ENCODE measurements at places on chromosomes 5 and 9. TPM values are rescaled to one million over a fixed set of nuclear protein-coding genes. Genes with fewer than 3 reads are reported as not detected.
A peak's percentile ranks its signal among the peaks of the same experiment; 100 is the strongest.

URM1 gene
- total RNA-seq, result 56.4 TPM

GRCh38 chr5:37988454-37989046 lies 148.7 kb upstream of the GDNF start:
- no peak for DNase-seq

GRIN1 gene
- total RNA-seq, result 0.17 TPM

DNA sequence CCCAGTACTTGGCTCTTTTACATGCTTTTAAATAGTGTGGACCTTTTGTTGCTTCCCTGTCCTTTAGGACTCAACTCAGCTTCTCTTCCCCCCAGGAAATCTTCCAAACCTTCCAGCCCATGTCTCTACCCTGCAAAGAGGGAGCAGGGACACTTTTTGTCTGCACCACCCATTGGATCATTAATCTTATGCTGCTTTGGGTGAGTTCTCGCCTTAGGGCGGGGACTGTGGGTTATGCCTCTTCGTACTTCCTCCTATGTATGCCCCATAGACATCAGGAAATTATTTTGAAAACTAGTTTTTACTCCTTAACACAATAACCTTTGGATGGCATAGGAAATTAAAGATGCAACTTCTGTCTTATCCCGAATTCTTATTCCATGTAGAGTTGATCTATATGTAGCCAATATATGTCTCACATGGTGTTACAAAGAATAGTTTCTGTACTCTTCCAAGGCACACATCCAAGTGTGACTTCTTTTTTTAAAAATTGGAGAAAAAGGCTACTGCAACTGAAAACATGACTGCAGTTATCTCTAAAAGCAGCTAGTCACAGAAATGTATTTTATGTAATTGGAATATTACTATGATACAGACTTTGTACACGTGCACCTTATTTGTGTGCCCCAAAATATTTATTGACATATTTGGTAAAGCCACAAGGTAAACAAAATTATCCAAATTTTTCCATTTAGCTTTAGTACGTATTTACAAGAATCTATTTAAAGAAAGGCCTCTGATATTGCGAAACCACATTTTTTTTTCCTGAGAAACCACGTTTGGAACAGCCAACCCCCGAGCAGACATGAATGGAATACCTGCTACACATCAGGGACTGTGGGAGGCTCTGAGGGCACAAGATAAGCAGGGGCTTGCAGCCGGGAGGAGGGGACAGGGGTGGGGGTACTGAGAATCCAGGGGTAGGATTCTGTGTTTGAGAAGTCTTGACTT lies 133.6 kb downstream of the WDR41 start:
- no peak for DNase-seq

NPR3 gene
- total RNA-seq, result 10.0 TPM

- DNase-seq, result no peak
Observed at GRCh38 chr5:44412286-44412685, 23.1 kb upstream of the FGF10 start.

DNA sequence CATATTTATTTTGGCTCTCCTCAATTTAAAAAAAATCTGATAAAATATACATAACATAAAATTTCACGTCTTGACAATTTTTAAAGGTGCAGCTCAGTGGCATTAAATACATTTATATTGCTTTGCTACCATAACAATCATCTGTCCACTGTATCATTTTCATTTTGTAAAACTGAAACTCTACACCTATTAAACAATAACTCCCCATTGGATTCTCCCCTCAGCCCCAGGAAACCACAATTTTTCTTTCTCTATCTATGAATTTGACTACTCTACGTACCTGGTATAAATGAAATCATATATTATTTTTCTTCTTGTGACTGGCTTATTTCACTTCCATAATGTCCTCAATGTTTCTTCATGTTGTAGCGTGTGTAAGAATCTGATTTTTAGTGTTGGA lies 563.5 kb downstream of the PRR16 start:
- DNase-seq, result no peak

DNA sequence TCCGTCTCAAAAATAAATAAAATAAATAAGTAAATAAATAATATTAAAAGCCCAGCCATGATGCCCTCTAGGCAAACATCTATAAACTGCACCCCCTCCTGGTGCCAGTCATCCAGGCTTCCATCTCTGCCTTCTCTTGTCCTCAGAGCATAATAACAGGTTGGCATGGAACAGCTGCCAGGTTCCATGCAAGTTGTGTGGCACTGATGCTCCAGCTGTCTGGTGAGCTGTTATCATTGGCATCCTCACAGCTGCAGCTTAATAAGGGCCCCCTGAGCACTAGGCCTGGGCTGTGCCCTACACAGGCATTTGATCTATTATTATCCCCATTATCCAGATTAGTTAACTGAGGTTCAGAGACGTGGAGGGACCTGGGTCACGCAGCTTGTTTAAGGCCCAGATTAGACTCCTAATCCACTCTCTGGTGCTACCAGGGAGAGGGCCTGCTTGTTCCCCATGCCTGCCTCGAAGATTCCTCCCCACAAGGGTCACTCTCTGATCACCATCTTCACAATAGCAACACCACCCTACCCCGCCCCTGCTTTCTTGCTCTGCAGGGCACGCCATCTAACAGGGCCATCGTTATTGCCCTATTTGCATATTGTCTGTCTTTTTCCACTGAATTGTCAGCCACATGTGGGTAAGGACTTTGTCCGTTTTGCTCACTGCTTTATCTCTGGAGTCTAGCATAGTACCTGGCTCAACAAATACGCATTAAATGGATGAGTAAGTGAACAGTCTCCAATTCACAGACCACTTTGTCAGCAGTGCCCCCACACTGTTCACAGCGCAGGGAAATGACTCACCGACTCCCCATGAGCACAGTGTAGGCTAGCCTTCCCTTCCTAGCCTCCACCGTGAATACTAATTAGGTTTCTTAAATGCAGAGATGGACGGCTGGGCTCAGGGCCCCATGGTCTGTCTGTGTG lies 1.5 kb upstream of the DNM1 start:
- DNase-seq, result no peak

DNA sequence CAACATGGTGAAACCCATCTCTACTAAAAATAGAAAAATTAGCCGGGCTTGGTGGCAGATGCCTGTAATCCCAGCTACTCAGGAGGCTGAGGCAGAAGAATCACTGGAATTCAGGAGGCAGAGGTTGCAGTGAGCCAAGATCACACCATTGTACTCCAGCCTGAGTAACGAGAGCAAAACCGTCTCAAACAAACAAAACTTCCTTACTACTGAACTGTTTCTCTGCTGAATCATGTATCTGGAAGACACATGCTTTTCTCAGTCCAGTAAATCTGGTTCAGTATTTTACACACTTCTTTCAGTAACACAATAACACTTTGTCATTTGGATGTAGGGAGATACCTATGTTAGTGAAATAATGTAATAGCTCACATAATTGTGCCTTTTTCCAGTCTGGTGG lies 7.9 kb downstream of the TRMT10B start:
- DNase-seq, result no peak

GABRA6 gene
- not detected for total RNA-seq

DNA sequence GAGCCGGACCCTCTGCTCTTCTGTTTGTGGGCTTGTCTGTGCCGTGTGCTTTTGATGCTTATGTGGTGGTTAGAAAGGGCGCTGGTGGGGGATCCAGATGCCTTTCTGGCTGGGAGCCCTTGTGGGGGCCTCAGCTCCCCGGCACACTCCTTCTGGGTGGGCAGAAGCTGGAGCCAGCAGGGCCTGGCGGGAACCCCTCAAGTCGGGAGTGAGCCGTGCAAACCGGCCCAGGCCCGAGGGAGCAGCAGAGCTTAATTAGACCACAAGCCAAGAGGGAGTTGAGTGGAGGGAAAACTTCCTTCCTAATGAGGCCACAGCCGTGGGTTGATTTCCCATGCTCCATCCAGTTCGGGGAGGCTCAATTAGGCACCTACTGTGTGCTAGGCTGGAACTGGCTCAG lies 76.0 kb upstream of the RNU6ATAC start:
- DNase-seq, result no peak

IL4 gene
- not detected for total RNA-seq

KIF4B gene
- not detected for total RNA-seq

DNA sequence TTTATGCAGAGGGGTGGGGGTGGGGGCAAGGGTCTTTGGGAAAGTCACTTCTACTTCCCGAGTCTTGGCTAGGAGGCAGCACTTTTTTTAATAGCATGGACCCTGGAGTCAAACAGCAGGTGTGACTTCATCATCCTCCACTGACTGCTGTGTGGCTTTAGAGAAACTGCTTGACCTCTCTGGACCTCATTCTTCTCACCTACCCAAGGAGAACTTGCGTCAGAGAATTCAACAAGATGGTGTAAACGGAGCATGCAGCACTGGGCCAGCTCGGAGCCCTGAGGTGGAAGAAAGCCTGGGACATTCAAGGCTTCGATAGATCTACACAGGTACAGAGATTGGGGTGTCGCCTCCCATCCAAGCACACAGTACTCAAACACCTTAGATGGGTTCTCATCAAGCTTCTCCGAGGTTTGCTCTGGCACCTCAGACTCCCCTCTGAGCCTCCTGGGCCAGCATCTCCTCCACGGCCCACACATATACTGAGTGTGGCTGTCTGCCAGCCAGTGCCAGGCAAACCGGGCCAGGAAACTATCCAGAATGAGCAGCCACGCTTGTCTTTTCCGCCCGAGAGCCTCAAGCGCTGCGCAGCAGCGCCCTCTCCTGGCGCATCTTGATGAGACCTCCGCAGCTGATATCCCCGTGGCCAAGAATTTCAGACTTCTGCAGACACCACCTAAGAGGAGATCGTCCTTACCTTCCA lies 4.6 kb upstream of the SLC25A48 start:
- DNase-seq, result peak; percentile 90

SPINK4 gene
- not detected for total RNA-seq

GRCh38 chr5:103295424-103295823 lies 36.9 kb downstream of the MACIR start:
- DNase-seq, result no peak

DNA sequence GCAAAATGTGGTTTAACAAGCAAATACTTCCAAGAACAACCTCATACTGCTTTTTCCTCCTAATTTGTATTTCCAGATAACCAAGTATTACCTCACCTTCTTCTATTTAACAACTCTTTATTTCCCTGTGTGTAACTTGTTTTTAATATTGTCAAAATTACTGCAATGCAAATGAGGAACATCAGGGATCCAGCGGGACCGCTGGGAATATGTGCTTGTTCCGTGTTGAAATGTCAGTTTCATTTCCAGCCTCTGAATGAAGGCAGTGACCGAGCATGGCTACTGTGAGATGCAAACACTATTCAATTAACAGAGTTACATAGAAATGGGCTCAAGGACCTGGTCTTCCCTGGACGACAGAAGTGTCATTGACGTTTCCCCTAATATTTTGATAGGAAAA lies 110.8 kb upstream of the CTSL start:
- DNase-seq, result no peak

PHF24 gene
- 0.74 TPM for total RNA-seq

GRCh38 chr9:70927530-70927929 lies 193.9 kb downstream of the TRPM3 start:
- no peak for DNase-seq

OR13C2 gene
- total RNA-seq, result not detected

DNA sequence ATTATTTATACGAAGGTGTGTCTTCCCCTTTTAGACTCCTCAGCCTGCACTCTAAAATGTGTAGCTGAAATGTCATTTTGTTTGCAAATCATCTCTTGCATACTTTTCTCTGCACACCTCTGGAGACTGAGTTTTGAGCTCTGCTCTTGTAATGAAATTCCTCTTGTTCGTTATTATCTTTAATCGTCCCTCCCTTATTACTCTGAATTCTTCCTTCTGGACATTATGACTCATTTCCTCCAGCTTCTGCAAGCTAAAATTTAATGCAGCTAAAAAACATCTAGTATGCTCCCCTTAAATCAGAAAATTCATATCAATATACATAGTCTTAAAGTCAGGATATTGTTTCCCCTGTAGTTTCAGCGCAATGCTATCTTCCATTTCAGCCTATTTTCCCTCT lies 13.5 kb downstream of the ISL1 start:
- DNase-seq, result no peak

DNA sequence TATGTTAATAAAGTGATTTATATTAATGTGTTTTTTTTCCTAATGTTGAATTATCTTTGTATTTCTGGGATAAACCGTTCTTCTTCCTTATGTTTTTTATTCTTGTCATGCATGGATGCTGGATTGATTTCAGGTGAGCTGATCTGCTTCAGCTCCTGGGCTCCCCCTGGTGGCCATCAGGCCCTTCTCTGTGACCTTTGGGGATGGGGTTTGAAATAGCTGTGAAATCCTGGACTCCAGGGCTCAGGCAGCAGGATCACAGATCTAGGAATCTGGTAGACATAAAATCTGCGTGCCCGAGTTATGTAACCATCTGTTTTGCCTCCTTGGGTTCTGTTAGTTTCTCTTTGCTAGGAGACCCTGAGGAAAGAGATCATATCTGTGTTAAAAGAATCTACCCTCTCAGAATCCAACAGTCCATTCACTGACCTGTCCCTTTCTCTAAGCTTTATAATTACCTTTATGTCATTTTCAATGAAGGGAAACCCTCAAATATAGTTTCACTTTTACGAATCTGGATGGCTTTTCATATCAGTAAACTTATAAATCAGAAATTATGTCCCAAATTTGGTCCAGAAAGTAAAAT lies 12.2 kb upstream of the OR13J1 start:
- DNase-seq, result no peak

DNA sequence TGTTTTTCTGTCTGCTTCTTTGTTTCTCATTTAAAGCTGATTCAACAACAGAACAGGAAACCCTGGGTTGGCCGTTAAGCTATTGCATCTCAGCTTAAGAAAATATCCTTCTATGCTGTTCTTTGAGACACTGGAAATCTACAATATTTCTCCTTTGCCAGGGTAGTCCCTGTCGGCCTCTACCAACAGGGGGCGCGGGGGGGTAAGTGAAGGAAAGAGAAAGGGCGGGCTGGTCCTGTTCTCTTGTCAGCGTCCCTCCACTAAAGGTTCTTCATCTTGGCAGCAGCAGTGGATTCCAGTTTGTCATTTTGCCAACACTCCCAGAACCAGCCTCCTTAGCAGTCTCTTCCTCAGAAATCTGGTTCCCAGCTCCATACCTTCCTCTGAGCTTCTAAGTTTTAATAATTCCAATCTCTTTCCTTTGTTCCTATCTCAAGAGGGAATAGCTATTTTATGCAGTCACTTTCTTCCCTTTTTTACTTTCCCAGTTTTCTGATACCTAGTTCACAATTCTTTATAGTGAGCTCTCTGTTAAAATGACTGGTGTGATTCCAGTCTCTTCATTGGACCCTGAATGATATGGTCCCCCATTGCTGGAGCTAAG lies 222.3 kb downstream of the GLIS3 start:
- no peak for DNase-seq

GRCh38 chr5:170522211-170523141 lies 18.7 kb downstream of the KCNIP1 start:
- no peak for DNase-seq

DNA sequence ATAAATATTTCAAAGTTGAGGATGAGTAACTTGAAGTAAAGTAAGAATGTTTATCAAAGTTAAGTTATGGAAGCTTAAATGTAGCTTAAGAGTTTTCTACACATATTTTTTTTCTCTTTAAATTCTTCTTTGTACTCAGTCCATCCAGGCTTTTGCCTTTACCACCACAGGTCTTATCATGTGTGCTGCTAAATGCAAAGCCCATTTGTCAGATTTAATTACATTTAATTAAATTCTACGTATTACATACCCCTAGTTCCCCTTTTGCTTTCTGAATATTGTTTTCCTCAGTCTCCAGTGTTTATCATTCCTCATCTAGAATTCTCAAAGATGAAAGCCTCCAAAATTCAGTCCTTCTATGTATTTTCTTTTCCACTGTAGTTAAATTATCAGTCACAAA lies 1841.9 kb downstream of the EFNA5 start:
- DNase-seq, result no peak

INSYN2B gene
- not detected for total RNA-seq

GRCh38 chr9:16867576-16868311 lies 2.7 kb downstream of the BNC2 start:
- no peak for DNase-seq

Data from upper lobe of left lung (tissue), 6 donors.